ENCODE measurements at places on chromosomes 4 and X. TPM values are rescaled to one million over a fixed set of nuclear protein-coding genes. Genes with fewer than 3 reads are reported as not detected.

The DGKK gene
- under 0.01 TPM for polyA plus RNA-seq

The HTR2C gene
- polyA plus RNA-seq = not detected

The JADE1 gene
- 32.2 TPM for polyA plus RNA-seq

The ZNF157 gene
- not detected for polyA plus RNA-seq

The ART3 gene
- 0.63 TPM for polyA plus RNA-seq

The NUDT10 gene
- 0.67 TPM for polyA plus RNA-seq

The PRDM8 gene
- 0.48 TPM for polyA plus RNA-seq

The ABRAXAS1 gene
- 4.7 TPM for polyA plus RNA-seq

The RASGEF1B gene
- 11.5 TPM for polyA plus RNA-seq

The SULT1E1 gene
- polyA plus RNA-seq = not detected

The AMBN gene
- 0.12 TPM for polyA plus RNA-seq

The HPGD gene
- 0.52 TPM for polyA plus RNA-seq

The SH3BGRL gene
- 29.6 TPM for polyA plus RNA-seq

The HSFX3 gene
- not detected for polyA plus RNA-seq

The HSFX4 gene
- 0.12 TPM for polyA plus RNA-seq

The RTL5 gene
- 3.7 TPM for polyA plus RNA-seq

The METTL14 gene
- polyA plus RNA-seq = 7.5 TPM

The ETDA gene
- polyA plus RNA-seq = not detected

The PDZD4 gene
- 2.7 TPM for polyA plus RNA-seq

The TNMD gene
- 13.1 TPM for polyA plus RNA-seq

The WAS gene
- polyA plus RNA-seq = 11.7 TPM

The CT47A7 gene
- not detected for polyA plus RNA-seq

The STK26 gene
- 4.6 TPM for polyA plus RNA-seq

The DCLK2 gene
- polyA plus RNA-seq = 0.93 TPM

The STATH gene
- polyA plus RNA-seq = not detected

The LINC00632 gene
- 1.1 TPM for polyA plus RNA-seq

The DUX4 gene
- not detected for polyA plus RNA-seq

The SPON2 gene
- 36.4 TPM for polyA plus RNA-seq

The MAGEB1 gene
- polyA plus RNA-seq = not detected

The ADGRL3 gene
- 0.65 TPM for polyA plus RNA-seq

The RASL11B gene
- polyA plus RNA-seq = 1.3 TPM

The NPFFR2 gene
- polyA plus RNA-seq = not detected

The SRD5A3 gene
- 6.9 TPM for polyA plus RNA-seq

The CSAG2 gene
- polyA plus RNA-seq = not detected

The LNX1 gene
- 14.1 TPM for polyA plus RNA-seq
